Neural crest cell (in vitro differentiated cells): ENCODE measurements at places on chromosomes 3 and 15. TPM values are rescaled to one million over a fixed set of nuclear protein-coding genes. Genes with fewer than 3 reads are reported as not detected.

DNA sequence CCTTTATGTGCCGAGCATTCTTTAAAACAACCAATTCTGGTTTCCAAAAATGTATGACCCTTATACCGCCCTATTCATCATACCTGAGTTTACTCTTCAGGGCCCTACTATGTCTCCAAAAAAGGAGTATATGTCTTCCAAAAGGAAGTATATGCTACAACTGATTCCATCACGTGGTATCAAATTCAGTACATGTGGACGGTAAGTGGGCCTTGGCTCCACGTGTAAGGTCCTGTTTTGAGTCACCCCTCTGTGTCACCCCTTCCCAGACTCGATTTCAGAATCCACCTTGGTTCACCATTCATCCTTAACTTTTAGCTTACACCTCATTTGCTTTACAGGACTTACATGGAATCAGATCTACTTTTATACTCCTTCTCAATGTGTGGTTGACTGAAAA is 37.8 kb downstream of the ABHD2 start:
- DNase-seq = no peak

- DNase-seq = no peak
Measured at GRCh38 chr15:99117563-99118257, 12.8 kb downstream of the SYNM start.

EHHADH gene
- 2.8 and 2.9 TPM in 2 replicates for total RNA-seq

CLSTN2 gene
- 1.5 and 1.9 TPM in 2 replicates for total RNA-seq

- DNase-seq = no peak
Measured at GRCh38 chr3:135889443-135889842, 76.1 kb upstream of the PPP2R3A start.

ERICH6 gene
- total RNA-seq = 0.40 and 0.57 TPM in 2 replicates

PLA2G4E gene
- not detected in 2 replicates for total RNA-seq

MKRN3 gene
- 3.0 and 3.8 TPM in 2 replicates for total RNA-seq

DNA sequence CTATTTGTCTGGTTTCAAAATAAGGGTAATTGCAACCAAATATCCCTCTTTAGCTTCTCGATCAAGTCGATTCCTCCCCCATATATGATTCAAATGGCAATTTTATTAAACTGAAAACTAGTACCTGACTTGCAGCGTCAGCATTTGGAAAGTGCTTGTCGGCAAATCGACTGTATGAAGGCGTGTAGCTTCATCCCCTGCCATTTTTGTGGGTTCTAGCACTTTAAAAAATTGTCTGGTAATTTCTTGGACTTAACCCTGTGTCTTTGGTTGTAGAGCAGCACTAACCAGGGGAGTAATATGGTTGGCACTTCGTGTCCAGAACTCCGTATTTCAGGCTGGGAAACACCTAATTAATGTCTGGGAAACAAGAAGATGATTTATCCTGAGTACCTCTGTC is 573 bp downstream of the MME start:
- DNase-seq = no peak

WDR93 gene
- 0.20 TPM in 1 of 2 replicates, not detected in the other for total RNA-seq

DNA sequence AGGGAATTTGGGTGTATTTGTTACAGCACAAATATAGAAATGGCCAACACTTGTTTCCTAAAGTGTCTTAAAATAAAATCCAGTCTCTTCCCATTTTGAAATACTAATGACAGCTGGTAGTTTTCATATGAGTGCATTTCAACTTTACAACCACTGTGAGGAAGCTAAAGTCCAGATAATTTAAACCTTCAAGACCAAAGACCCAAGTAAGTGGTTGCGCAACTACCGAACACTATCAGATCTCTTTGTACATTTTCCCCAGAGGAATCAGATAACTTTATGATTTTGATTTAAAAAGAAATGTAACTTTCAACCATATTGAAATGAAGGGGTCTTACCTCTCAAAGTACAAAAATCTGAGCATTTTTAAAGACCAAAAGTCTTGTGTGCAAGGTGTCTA is 14.3 kb downstream of the BCL2L10 start:
- DNase-seq = no peak

GOLGA8T gene
- total RNA-seq = 0.47 and 0.71 TPM in 2 replicates

DNA sequence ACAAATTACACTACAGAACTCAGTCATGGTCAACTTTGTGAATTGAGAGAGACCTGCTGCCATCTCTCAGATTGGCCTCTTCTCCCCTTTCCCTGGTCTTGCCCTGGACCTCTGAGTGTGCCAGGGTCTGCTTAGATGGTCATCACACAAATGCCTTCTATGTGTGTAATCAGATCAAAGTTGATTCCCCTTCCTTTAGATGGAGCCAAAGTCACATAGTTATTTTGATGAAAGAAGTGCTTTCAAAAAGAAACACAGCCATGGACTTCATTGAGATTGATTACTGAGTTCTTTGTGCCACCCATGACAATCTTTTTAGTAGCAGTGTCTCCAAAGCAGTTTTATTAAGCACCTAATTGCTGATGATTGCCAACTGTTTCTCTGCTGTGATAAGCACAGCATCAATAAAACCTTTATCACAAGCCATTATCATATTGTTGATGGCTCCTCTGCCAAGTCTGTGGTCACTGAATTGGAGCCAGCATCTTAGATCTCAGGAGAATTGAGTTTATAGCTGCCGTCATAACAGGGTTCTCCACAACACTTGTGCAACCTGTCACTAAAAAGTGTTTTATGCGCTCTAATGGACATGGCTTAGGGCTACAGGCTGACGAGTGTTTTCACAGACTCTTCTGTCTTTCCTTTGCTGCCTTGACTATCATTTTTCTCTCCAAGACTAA is 149.7 kb upstream of the NUDT16 start:
- DNase-seq = no peak

DNA sequence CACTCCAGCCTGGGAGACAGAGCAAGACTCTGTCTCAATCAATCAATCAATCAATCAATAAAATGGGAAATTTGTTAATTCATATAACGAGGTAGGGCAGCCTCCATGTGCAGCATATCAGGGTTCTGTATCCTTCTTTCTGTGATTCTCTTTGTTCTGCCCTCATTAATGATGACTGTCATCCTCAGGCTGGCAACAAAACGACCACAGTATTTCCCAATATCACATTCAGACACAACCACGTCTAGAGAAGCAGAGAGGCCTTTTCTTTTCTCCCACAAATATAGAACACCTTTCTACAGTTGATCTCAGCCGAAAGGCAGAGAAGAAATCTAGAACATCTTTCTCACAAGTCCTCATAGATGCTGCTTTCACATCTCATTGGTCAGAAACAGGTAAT is 11.2 kb downstream of the CEP19 start:
- no peak for DNase-seq

DNA sequence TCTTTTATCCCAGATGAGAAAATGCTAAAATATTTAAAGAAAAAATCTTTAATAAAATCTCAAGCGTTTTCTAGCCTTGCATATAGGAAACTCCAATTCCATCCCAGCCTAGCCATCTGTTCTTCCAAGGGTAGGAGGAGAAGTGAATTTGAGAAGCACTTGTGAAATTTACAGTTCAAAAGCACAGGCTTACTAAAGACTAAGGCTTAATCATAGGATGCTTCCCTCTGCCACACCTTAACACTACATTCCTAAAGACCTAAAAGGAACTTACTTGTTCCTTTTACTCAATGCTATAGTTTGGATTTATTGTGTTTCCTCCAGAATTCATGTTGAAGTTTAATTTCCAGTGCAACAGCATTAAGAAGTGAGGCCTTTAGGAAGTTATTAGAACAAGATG is 764.8 kb upstream of the CADM2 start:
- no peak for DNase-seq

DNA sequence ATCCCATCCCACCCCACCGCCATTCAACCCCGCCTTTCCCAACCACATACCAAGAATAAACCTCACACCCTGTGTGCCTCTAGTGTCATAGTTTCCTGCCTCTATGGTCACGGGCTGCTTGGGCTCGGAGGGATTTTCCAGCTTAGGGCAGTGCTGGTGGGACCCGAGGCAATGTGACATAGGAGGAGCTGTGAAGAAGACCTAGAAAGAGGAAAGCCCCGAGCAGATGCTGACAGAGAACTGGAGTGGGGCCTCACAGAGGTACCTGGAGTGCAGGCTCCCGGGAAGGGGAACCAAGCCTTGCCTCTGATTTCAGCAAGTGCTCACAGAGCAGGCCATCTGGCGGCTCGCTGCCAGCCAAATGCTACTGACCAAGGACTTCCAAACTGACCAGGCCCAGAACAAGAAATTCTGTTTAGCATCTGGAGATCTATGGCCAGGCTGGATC is 27.5 kb downstream of the BHLHE40 start:
- DNase-seq = no peak

HTD2 gene
- 10.9 and 11.3 TPM in 2 replicates for total RNA-seq

ARGFX gene
- not detected in 2 replicates for total RNA-seq

SYNPR gene
- total RNA-seq = not detected in 2 replicates

GRCh38 chr3:13879102-13879945 is 547 bp downstream of the WNT7A start:
- no peak for DNase-seq

DNA sequence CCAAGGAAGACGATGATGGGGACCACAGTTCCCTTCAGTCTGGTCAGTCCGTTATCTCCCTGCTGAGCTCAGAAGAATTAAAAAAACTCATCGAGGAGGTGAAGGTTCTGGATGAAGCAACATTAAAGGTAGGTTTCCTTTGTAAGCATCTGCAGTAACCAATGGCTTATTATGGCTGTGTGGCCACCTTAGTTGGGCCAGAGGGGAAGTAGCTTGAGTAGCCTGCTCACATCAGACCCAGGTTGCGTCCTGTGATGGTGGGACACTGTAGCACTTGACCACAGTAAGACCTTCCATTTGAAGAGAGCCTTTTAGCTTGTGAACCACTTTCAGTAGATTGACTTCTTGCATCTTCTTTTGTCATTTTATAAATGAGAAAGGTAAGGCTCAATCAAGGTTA is 22.6 kb downstream of the STARD5 start:
- DNase-seq = no peak

DNA sequence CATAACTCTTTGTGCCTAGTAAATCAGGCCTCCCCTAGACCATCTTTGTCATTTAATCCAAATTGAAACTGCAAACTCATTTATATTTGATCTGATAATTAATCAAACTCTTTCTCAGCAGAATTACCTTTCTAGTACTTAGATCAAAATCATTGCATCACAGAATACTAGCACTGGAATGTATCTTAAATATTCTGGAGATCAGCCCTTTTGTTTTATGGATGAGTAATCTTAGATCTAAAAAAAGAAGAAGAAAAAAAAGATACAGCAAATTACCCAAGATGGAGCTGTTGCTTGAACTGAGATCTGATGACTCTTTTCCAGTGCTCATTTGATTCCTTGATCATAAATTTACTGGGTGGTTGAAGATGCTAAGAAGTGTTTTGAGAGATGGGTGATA is 47.9 kb downstream of the NAALADL2 start:
- DNase-seq = no peak

C3orf49 gene
- total RNA-seq = not detected in 2 replicates

GRCh38 chr3:113548501-113548900 is 16.1 kb downstream of the SIDT1 start:
- no peak for DNase-seq

DNA sequence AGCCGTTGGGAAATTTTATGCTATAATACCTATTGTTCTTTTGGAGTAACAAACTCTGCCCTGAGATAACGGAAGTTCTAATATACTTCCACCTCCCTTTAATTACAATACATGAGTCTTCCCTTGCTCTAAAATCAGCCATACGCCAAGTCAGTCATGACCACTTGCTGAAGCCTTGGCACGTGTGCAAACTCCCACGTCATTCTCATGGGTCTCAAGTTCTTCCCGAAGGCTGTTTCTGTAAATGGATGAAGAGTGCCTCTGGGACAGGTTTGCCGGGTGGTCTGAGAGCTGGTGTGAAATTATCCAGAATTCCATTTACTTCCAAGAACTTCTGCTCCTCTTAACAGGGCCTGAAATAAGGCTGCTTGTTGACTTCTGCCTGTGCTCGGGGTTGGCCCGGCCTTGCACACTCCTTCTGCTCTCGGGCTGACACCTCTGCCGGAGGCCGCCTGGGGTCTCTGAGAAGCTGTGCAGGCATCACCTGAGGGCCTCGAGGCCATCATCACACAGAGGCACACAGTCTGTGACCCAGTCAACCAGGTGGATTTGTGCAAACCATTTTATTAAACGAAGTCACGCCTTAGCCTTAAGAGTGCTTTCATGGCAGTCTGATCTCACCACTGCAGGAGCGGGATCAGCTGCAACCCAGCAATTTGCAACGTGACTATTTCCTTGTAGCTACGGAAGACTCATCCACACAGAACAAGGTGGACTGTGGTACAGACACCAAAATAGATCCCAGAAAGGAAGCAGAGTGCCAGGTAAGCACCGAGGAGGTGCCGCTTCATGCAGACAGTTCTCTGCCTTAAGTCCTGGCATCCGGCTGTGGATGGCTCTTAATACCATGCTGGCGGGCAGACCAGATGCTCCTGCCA is 120.1 kb downstream of the ADAMTS17 start:
- no peak for DNase-seq

- no peak for DNase-seq
Measured at GRCh38 chr3:153349108-153349499, 187.1 kb downstream of the RAP2B start.

DNA sequence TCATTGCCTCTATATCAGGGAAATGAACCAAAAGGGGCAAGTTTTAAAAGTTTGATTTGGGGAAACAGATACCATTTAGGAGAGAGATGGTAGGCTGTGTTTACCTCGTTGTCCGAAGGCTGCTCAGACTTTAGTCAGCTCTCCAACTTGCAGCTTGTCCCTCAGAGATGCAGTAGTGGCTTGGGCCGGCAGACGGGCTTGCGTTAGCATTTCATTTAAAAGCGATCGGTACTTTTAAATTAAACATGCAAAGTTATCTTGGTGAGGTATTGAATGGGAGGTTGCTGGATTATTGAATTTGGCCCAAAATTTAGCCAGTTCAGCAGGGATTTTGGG is 26.2 kb downstream of the EEFSEC start:
- DNase-seq = no peak

- no peak for DNase-seq
Measured at GRCh38 chr3:106631373-106632108, 745.7 kb upstream of the CCDC54 start.

CADPS gene
- 8.5 and 9.3 TPM in 2 replicates for total RNA-seq

DNA sequence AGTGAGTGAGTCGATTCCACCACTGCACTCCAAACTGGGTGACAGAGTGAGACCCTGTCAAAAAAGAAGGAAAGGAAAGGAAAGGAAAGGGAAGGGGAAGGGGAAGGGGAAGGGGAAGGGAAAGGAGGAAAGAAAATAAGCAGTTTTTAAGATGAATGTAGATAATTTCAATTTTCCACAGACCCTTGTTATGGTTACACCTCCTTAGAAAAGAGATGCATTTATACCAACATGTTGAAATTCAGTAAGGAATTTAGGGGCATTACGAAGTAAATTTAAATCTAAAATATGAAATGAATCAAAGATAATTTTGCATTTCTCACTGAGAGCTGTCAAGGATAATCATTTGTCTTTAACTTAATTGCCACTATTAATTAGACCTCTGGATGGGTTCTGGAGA is 146.5 kb upstream of the TMC3 start:
- no peak for DNase-seq

- no peak for DNase-seq
Measured at GRCh38 chr3:59262076-59262498, 212.3 kb upstream of the CFAP20DC start.

DNA sequence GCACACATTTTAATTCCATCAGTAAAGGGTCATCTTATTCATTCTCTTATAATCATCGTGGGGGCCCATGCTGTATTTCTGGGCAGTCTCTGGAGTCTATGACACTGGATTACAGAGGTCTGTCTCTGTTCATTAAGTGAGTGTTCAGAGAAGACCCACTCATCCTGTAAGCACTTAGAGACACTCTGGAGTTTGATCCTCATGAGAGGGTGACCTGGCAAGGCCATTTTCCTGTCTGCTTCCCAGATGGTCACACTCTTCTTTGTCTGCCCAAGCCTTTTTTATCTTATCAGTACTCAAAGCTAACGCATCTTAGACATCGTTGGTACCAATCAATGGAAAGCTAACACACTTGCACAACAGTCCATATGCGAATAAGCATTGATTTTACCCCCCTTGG is 333.1 kb downstream of the RORA start:
- DNase-seq = no peak
